ENCODE measurements at places on chromosomes 4 and X. TPM values are rescaled to one million over a fixed set of nuclear protein-coding genes. Genes with fewer than 3 reads are reported as not detected.

TLR10 gene
- 0.40 TPM for total RNA-seq

MAP3K15 gene
- total RNA-seq: not detected

CRMP1 gene
- 1.8 TPM for total RNA-seq

WFS1 gene
- total RNA-seq: 3.7 TPM

KIT gene
- 5.0 TPM for total RNA-seq
